Right lung (tissue), 10 donors: ENCODE measurements at places on chromosomes 13 and 19. TPM values are rescaled to one million over a fixed set of nuclear protein-coding genes. Genes with fewer than 3 reads are reported as not detected.

DNA sequence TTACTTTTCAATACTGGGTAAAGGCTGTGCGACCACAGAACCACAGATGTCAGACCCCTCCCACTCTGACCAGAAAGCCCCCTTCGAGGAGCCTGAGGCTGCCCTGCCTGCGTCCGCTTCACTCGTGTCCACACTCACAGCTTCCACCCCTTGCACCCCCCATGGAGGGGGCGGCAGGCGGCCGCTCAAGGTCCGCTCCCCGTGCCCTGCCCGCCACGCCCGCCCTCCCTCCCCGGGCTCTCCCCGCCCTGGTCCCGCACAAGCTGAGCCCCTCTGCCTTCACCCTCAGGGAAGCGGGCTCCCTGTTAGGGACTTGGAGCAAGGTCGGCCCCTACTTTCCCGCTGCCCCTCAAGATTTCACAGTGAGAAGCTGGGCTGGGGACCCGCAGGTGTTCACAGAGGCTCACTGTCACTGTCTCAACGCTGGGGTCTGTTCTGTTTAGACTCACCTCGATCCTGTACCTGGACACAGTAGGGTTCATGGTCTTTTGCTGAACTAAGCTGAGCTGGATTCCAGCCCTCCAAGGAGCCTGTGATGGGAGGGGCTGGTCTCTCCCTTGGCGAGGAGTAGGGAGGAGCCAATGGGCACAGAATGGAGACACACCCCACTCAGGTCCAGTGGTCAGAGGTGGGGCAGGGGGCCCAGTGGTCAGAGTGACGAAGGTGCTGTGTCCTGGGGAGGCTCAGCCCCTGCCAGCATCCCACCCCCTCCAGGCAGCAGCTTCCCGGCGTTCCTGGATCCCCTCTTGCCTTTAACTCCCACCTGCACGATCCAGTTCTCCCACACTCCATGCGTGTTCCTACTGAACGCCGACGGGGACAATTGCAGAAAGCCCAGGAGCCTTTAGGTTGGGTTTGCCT, 69.5 kb downstream of the SPACA7 start:
- DNase-seq: no peak

Gene ZNF570
- polyA plus RNA-seq: 6.5 TPM

Gene ZNF285
- 17.0 TPM for polyA plus RNA-seq

DNA sequence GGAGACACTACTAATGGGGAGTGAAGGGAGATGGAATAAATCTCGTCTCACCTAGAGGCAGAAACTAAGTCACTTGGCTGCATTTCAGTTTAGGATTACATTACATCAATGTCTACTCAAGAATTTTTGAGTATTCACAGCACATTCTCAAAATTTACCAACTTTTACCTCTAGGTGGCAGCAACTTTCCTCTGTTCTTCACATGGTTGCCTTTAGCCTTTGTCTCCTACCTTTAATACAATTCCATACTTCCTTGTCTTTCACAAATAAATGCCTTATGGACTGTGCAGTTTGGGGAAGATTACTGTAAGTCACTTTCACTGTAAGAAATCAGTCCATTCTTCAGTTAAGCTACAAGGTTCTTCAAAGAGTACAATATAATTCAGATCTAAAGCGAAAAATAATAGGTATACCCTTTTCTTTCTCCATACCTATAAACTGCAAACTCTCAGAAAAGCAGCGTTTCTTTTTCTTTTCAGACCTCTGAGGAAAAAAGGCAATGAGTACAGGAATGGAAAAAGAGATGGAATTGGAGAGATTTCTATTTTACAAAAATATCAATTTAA, 379.4 kb downstream of the KLF12 start:
- DNase-seq: peak; percentile 65

Gene ZNF835
- 4.2 TPM for polyA plus RNA-seq

Gene PLPPR2
- polyA plus RNA-seq: 22.1 TPM

- DNase-seq: peak; percentile 81
These were observed 564 bp downstream of the SPART start for GRCh38 chr13:36345438-36346221.

GRCh38 chr13:98239162-98240076, 62.4 kb upstream of the RNF113B start:
- no peak for DNase-seq

DNA sequence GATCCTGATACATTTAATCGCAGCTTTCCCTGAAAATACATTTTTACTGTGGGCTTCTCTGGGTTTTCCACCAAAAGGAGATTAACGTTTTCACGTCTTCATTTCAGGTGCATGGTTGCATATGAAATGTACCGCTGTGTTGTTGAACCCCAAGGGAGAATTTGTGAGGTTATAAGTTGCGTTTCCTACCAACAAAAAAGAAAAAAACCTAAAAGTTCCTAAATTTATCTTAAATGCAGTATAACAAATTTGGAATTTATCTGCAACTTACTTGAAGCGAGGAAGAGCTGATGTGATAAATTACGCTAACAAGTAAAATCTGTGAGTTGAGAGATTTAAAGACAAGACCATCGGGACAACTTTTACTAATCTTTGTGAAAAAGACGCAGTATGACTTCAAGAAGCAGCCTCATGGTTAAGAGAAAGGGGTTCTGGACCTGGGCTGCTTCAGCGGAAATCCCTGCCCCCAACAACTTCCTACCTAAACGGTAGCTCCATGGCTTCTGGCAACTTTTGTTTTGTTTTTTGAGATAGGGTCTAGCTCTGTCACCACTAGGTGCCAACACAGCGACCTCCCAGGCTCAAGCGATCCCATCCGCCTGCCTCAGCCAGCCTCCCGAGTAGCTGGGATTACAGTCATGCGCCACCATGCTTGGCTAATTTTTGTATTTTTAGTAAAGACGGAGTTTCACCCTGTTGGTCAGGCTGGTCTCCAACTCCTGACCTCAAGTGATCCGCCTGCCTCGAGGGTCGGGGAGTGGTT, 958 bp upstream of the OBI1 start:
- DNase-seq: peak; percentile 14

DNA sequence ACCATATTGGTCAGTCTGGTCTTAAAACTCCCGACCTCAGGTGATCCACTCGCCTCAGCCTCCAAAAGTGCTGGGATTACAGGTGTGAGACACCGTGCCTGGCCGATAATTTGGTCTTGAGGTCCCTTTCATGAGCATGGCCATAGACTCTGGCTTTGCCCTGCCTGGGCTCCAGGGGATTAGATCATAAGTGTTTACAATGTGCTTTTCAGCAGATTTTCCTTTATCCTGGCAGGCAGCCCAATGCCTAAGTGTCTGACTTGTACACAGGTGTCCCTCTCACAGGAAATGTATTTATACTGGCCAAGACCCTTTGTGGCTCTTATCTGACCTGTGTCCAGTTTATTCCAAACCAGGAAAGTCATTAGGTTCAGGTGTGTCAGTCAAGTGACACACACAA, 15.9 kb downstream of the BCAM start:
- DNase-seq: no peak

DNA sequence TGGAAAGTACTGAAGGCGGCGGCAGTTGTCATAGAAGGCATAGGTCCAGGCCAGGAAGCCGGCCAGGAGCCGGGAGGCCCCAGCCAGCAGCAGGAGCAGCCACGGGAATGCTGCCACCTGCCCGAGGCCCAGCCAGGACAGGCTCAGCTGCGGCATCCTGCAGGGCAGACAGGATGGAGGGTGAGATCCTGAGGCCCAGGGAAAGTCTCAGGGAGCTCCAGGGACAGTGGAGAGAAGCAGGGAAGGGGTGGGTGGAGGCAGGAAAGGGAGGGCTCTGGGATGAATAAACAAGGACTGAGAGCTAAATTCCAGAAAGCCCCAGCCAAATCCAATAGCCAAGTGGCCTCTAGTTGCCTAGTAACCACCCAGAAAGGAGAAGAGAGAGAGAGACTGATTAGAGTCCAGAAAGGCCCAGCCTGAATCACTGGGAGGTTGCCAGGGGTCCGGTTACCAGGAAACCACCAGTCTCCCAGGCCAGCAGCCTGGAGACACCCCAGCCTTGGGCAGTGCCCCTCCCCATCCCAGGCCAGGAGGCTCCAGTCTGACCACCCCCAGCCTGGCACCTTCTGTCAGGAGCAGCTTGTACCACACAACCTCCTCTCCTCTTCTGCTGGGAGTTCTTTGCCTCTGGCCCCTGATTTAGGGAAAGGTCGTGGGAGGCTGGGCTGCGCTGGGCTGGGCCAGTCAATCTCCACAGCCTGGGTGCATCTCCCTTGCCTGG, 7.5 kb upstream of the OR10H5 start:
- peak; percentile 30 for DNase-seq

Gene OR7D2
- polyA plus RNA-seq: 2.0 TPM

Gene CLEC17A
- polyA plus RNA-seq: 0.23 TPM

GRCh38 chr13:77535448-77535847, at the start of gene SCEL:
Gene SCEL, plus strand, starts transcription at chr13:77535706. Its CDS starts 20,170 bp downstream, at chr13:77555876.
- no peak for DNase-seq

Gene ANGPTL8
- 0.81 TPM for polyA plus RNA-seq

Gene ABHD17A
- polyA plus RNA-seq: 45.8 TPM

- DNase-seq: no peak
These were observed at the start of gene CYP4F11 for GRCh38 chr19:15934332-15935078. Gene CYP4F11, minus strand, starts transcription at chr19:15934529. Its CDS starts 121 bp downstream, at chr19:15934408.

Gene C19orf18
- polyA plus RNA-seq: 2.5 TPM

DNA sequence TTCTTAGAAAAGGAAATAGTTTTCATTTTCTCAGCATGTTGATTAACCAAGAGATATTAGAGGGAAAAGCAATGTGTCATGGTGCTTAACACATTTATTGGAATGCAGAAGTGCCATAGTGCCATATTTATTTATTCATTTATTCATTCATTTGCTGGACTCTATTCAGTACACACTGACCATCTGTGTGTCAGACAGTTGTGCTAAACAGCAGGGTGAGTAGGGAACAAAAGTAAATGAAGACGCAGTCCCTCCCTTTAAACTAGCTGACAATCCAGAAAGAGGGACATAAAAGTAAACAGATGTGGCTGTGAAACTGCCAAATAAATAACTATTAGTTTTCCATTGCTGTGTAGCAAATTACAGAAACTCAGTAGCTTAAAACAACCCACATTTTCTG, 323.7 kb downstream of the MTUS2 start:
- no peak for DNase-seq

DNA sequence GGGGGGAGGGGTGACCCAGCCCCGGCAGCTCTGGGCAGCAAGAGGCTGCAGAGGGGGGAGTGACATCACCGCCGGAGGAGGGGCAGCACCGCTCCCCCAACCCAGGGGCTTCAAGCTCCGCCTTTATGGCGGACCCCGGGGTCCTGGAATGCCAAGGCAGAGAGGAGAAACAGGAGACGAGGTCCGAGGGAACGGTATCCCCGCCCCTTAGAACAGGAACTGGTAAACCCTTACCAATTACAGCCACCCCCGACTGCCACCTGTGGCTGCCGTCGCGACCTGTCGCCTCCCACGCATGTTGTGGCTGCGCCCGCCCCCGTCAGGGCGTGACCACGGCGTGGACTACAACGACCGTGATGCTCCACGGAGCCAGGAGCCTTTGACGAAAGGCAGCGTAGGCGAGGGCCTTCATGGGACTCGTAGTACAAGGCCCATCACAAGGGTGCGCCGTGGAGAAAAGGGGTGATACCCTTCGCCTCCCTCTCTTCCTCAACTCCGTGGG, 4.1 kb upstream of the KCNC3 start:
- DNase-seq: peak; percentile 92

DNA sequence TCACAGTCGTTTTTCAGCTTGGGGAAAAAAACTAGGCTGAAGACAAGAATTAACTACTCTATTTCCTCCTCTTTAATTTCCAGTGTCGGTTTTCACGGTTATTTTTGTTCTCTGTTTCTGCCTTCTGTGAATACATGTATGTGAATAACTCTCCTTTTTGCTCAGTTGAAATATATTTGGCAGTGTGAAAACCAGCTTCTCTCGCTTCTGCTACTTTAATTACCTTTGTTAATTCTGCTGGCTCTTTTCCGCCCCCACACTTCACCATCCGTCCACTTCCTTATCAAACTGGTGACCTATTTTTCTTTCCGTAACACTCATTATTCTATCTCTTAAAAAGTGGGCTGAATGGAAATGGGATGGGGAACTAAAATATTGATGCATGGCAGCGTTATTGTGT, 126.4 kb downstream of the POU4F1 start:
- DNase-seq: no peak
